ENCODE measurements at places on chromosomes 1 and 21. TPM values are rescaled to one million over a fixed set of nuclear protein-coding genes. Genes with fewer than 3 reads are reported as not detected.

- DNase-seq, result no peak
These were observed 49.8 kb upstream of the MROH9 start for GRCh38 chr1:170885551-170885950.

DNA sequence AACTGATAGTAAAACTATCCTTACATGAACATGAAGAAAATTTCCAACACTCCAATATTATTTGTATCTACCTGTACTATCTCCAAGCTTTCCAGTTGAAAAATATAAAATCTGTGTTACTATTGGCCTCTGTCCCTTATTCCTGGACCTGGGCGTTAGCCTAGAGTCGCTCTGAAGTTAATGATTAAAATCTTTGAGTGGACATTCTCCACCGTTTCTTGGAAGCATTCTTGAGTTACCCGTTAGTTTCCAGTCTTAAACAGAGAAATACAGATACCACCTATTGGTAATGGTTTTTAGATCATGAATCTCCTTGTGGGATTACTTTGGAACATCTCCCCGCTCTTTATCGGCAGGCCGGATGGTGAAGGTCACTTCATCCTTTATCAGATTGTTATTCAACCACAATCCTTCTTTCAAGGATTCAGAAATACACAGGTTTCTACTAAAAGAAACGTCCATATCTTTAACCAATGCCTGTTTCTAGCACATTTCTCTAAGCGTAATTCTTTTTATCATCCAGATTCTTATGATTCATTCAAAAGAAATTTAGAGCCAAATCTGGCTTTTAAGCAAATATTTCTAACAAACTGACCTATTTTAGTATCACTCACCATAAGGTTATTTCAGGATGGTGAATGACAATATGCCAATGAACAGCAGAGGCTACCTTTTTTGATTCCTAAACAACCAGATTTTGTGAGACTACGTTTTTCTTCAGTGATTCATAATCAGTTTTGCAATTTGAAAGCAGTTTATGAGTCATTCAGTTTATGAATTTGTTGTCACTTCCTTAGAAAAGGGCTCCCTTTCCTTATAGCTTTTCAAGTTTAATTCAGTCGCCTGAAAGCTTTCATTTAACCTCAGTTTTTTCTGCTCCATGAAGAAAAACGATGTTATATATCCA is 70.2 kb upstream of the ERRFI1 start:
- DNase-seq, result peak; percentile 80

Gene CA14
- not detected for total RNA-seq

Gene PTPRC
- total RNA-seq, result not detected

Gene TCEA3
- total RNA-seq, result 1.7 TPM

DNA sequence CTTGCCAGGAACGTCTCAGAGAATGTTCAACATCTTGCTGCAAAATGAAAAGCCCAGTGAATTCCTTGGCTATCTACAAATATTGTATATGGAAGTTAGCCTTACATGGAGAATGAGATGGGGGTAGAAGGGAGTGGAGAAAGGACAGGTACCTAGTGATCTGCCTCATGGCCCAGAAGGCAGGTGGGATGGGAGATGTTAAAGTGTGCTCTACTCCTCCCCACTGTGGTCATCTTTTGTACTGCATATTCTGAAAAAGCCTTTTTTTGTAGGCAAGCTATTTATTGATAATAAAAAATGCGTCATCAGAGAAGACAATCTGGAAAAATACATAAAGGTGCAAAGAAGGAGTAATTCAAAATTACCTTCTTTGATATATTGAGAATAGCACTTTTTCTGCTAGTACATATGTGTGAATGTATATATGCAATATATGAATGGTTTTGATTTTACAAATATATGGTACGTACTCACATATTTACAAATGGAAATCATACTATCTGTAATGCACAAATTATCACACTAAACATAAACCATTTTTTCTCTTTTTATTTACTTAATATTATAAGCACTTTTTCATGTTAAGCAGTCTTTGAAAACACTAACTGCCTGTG is 19.1 kb upstream of the SLC5A9 start:
- peak; percentile 64 for DNase-seq

- DNase-seq, result no peak
These were observed 19.8 kb upstream of the BOLA1 start for GRCh38 chr1:149879556-149879955.

Gene CFHR1
- not detected for total RNA-seq

Gene PDZK1
- total RNA-seq, result 0.34 TPM

- DNase-seq, result peak; percentile 46
These were observed 15.6 kb upstream of the TTLL10 start for GRCh38 chr1:1157914-1158710.

DNA sequence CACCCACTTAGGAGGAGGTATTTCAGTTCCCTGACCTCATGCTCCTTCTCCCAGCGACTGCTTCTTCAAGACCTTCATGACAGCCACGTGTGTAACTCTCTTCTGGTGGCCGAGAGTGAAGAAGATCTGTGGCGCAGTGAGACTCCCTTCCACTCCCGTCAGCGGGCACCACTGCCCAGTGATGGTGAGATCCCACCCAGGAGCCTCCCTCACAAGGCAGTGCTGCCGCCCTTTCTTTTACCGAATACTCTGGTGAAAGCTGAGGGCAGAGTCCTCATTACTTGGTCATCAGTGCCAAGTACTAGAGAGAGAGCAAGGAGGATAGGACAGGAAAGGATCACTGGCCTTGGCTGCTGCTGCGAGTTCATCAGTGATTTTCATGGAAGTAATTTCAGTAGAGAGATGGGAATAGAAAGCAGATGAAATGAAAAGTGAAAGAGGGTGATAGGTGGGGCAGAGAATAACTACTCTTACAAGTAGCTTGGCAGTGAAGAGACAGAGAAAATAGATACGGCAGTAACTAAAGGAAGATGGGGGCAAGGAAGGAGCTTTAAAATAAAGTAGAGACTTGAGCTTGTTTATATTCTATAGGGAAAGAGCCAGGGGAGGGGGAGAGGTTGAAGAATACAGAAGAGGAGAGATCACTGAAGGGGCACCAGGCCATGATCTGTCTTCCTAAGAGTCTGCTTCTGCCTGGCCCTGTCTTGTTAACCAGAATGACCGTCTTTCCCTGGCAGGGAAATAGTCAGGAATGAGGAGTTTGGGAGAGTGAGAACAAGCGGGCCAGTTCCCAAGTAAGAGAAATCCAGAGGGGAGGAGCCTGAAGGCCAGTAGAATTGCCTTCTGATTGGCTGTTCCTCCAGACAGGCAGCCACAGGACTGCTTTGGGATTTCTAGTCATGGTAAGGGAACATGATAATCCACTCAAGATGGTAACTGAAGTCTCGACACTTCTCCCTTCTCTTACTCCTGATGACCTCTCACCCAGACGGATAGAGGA is 18.3 kb downstream of the HYI start:
- DNase-seq, result no peak

Gene MRPL39
- 32.7 TPM for total RNA-seq

Gene RPS27
- 1,017 TPM for total RNA-seq

Gene LCE1D
- total RNA-seq, result not detected

DNA sequence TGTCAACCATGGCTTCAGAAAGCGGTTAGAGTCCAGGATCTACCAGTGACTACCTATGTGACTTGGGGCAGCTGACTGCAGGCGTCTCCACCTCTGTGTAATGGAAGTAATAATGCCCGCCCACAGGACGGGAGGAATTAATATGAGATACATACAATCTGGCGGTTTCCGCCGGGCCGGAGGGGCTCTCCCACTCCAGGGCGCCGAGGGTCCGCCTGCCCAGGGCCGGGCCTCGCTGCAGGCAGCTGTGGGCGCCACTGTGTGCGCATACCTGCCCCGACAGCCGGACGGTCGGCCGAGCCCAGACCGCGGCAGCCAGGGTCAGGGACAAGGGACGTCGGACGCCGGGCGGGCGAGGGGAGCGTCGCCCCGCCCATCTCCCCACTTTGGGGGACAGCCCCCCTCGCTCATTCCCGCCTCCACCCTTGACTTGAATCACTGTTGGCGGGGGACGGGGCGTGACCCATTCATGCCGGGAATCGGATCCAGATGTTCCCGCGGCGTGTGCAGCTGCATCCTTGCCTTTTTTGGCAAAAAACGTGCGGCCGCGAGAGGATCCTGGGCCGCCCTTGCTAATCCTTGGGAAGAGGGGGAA is 6.0 kb upstream of the SF3A3 start:
- peak; percentile 60 for DNase-seq

Gene TCHH
- 0.17 TPM for total RNA-seq

Gene SSX2IP
- total RNA-seq, result 2.9 TPM

Gene C4BPA
- total RNA-seq, result under 0.01 TPM

DNA sequence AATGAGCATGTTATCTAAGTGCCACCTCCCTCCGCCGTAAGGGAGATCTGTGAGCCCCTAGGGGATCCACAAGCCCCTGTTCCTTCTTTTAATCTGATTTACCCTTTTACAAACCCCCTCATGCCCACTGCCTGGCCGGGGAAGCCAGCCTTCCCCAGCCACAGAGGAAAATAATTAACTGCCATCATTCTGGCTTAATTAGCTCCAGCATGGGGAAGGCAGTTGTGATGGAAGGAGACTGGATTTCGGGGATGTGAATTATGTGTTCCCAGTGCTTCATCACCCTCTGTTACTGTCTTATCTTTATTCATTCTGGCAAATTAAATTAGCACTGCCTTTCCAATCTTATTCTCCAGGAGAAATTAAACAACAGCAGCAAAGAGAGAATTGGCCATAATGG is 135.8 kb downstream of the PTPRU start:
- DNase-seq, result no peak

DNA sequence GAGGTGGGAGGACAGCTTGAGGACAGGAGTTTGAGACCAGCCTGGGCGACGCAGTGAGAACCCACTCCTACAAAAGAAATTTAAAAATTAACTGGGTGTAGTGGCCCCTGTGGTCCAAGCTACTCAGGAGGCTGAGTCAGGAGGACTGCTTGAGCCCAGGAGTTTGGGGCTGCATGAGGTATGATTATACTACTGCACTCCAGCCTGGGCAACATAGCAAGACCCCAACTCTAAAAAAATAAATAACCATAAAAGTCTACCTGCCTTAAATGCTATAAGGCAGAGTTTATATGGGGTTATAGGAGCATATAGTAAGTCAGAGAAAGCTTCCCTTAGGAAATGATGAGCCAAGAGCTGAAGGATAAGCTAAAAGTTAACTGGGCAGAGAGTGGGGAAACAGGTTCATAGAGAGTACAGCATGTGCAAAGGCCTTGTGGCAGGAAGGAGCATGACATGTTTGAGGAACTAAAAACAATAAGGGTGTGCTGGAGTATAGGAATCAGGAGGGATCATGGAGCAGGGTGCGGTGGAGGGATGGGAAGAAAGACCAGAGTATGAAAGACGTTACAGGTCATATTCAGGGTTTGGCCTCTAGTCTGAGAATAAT is 68.3 kb downstream of the ADSS2 start:
- no peak for DNase-seq

Gene ITGB2
- 0.05 TPM for total RNA-seq

- no peak for DNase-seq
These were observed 4.6 kb downstream of the KRTAP10-12 start for GRCh38 chr21:44701541-44701940.

DNA sequence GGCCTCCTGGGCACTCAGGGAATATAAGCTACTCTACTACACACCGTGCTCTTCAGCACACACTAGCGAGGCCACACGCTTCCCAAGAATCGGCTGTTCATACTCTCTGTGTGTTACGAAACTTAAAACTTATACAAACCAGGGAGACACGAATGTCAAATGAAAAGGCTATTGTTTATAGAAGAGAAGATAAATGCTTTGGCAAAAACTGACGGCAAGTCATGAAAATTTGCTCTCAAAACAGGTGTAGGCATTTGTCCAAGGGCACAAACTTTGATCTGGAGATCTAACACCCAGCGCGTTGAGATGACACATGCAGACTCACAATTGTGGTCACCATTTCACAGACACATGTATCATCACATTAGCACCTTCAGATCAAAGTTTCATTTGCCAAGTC is 46.1 kb downstream of the USP48 start:
- no peak for DNase-seq

DNA sequence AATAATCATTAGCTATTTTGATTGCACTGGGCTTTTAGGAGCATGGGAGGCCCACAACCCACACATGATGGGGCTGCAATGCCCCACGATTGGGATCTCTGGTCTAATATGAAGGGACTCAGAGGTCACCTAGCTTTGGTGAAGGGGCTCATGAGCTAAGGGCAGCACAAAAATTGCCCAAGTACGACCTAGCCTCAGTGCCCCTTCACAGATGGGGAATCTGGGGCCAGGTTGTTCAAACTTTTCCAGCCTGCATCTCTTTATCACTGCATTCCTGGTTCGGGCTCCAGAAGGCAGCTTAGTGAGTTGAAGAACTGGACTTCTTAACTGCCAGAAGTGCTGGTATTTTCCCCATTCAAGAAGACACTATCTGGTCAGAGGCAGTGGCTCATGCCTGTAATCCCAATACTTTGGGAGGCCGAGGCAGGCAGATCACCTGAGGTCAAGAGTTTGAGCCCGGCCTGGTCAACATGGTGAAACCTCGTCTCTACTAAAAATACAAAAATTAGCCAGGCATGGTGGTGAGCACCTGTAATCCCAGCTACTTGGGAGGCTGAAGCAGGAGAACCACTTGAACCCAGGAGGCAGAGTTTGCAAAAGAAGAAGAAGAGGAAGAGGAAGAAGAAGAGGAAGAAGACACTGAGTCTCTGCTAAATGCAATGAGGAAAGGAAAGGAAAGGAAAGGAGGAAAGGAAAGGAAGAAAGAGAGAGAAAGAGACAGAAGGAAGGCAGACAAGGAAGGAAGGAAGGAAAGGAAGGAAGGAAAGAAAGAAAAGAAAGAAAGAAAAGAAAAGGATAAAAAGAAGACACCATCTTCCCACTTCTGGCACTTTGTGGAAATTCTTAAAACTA is 258.5 kb upstream of the IRF2BP2 start:
- DNase-seq, result no peak

Gene GNAT2
- total RNA-seq, result not detected

Gene AMPD1
- total RNA-seq, result not detected

Gene ESRRG
- not detected for total RNA-seq

- no peak for DNase-seq
These were observed 31.3 kb downstream of the SLC2A1 start for GRCh38 chr1:42927274-42927841.

Gene BGLAP
- 0.19 TPM for total RNA-seq

Gene FLG
- under 0.01 TPM for total RNA-seq

Gene KLHL21
- 31.7 TPM for total RNA-seq

Gene GJA4
- total RNA-seq, result 54.3 TPM

DNA sequence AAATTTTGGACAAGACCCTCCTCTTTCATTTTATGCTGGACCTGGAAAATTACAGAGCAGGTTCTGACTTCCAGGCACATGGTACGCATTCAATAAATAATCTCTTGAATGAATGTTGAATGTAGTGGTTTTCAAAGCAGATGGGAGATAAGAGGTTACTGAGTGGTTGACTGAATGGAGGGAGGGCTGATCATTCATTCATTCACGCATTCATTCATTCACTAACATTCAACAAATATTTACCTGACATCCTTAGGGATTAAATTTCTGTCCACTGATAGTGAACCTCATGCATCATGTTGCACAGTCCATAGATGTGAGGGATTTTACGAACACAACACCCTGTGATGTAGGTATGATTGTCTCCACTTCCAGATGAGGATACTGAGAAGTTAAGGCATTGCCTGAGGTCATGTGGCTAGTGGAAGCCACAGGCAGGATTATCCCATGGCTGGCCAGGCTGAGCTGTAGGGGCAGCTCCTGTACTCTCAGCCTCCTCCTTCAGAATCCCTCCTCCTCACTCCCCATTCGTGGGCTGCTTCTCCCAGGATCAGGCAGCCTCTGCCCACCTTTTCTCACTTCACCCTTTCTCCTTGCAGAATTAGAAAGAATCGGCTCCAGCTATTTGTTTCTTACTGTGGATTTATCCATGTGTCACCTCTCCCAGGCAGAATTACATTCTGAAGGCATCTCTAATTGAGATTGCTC is 48.4 kb upstream of the ATP5PO start:
- no peak for DNase-seq

Gene C1orf116
- 0.17 TPM for total RNA-seq

- no peak for DNase-seq
These were observed 70.8 kb upstream of the TMPRSS2 start for GRCh38 chr21:41578716-41579115.

Gene TESK2
- total RNA-seq, result 7.7 TPM

All from dermis blood vessel endothelial cell (primary cell).